ENCODE measurements at places on chromosomes 2 and 18.

DNA sequence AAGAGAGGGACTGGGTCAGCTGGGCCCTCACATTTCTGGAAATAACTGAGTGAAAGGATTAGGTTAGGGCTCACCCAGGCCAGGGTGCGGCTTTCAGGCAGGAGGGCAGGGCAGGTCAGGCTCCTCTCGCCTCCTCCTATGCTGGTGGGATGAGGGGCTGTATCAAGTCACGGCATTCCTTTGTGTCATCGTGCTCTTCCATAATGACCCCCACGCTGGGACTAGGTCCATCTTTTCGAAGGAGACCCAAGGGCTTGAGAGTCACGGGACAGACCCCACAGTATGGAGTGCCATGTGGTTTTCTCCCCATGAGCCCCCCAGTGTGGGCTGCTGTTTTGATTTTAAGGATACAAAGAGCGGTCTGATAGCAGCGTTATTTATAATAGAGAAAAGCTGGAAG is 137.8 kb upstream of the COPS8 start:
- no peak for DNase-seq

- no peak for DNase-seq
These were observed 53.2 kb downstream of the NEB start for GRCh38 chr2:151681051-151681450.

DNA sequence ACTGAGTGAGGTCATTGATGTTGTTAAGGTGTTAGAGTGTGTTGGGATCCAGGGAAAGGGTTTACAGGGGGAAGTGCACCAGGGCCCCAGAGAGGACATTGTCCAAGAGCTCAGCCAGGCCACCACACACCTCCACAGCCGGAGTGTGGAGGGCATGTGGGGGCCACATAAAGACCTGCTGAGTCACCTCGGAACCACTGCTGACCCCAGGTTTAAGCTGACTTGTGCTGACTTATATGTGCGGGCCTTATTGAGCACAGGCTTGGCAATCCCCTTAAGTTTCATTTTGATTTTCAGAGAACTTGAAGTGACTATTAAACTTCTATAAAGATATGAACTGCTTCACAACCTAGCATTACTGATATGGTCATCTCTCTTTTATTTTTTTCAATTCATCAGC is 166.2 kb upstream of the MAP3K20 start:
- DNase-seq, result no peak

DNA sequence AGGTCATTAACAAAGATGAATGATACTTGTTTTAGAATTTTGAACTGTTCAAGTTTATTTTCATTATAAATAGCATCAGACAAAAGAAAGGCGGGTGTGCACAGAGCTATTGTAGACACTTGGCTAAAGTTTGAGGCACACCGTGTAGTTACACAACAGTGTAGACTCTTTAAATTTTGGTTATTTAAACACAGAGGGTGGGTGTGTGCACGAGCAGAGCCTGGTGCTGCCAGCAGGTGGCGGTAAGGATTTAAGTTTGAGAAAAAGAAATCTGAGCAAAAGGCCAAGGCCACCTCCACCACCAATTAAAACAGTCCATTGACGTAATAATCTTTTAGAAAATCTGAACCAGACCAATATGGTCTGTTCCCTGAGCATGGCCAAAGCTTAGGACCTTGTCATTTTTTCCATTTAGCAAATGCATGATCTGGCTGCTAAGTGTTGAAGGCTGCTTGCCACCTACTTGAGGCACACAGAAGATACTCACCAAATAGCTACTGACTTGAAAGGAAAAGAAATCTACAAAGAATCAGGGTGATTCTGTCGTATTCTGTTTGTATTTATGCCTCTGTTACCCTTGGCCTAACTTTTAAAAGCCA is 14.3 kb downstream of the COPS7B start:
- DNase-seq, result peak; percentile 44
